Brain pericyte (primary cell): ENCODE measurements at places on chromosomes 6 and 20.

GRCh38 chr6:32589596-32590449 lies at the start of gene HLA-DRB1:
Gene HLA-DRB1, minus strand, starts transcription at chr6:32589848. Its CDS starts 106 bp downstream, at chr6:32589742.
- no peak for DNase-seq

GRCh38 chr20:12775041-12775440 lies 233.7 kb upstream of the SPTLC3 start:
- no peak for DNase-seq

DNA sequence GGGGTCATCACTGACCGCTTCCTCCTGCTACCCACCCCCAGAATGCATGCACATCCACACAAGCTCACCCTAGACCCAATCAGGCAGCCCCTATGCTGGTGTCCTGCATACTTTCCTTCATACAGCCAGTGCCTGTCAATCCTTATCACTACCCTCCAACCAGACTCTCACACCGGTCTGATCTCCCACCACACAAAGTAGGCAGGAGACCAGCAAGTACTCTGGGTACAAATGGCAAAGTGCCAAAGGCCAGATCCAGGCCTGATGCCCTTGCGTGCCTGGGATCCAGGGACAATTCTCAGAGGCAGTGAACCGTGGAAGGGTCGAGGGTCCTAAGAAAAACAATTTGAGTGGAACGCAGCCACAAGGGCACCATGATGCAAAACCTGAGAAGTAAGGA lies 114.2 kb downstream of the HIVEP2 start:
- no peak for DNase-seq

DNA sequence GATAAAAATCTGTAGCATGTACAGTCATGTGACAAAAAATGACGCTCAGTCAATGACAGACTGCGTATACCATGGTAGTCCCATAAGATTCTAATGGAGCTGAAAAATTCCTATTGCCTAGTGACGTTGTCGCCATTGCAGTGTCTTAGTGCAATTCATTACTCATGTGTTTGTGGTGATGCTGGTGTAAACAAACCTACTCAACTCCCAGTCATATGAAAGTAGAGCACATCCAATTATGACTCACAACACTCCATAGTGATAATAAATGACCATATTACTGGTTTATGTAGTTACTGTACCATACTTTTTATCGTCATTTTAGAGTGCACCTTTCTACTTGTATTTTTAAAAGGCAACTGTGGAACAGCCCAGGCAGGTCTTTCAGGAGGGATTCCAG lies 45.0 kb downstream of the TFAP2A start:
- no peak for DNase-seq

- no peak for DNase-seq
These were observed 25.2 kb downstream of the SNPH start for GRCh38 chr20:1291191-1291741.

DNA sequence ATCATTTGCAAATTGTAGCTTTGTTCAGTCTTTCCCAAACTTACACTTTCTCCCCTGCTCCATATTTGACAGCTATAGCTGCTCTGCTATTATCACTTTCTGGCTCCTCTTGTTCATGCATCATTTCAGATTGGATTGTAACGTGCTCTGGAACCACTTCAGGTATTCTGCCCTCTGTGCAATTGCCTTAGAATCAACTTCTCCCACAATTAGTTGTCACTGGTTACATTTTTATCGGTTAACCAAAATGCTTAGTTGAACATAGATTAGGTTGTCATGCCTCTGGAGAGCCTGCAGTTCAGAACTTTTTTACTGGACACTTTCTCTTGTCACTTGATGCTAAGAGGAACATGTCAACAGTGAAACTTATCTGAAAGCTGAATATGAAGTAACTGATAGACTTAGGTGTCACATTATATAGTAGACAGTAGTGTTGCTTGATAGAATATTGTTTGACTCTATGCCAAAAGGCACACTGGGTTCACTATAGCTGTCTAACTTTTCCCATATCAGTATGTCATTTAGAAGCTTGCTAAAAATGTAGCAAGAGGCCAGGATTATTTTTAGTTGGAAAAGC lies 127.7 kb upstream of the PTPRK start:
- DNase-seq: no peak
